CD4-positive, alpha-beta T cell treated with Interleukin-17A for 1 hour (primary cell): ENCODE measurements at places on chromosomes 7 and 10.

DNA sequence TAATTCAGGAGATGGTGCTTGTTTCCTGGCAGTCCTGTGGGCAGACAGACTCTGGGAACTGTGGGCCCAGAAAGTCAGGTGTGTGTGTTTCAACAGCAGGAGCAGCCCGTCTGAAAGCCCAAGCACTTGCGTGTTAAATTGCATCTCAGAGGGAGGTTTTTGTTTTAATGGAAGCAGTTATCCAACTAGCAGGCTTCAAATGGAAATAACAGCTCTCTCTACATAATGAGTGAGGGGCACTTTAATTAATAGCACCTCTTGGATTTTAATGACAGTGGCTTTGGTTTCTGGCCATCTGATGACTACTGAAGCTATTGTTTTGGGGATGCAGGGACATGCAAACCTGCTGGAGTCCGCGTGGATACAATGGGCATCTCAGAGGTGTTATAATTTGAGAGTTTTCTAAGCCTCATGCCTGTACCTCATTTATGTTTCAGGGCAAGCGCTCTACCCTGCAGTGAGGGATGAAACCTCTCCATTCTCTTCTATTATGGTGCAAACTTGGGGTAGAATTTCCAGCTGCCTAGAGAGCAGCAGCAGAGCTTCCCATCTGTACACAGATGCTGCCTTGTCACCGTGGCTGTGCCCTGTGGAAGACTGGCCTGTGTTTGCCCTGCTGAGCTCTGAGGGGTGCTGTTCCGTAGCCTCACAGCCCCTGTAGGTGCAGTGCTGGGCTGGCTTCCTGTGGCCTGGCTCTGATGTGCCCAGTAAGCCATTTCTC lies 206.6 kb upstream of the GPR26 start:
- DNase-seq: no peak

DNA sequence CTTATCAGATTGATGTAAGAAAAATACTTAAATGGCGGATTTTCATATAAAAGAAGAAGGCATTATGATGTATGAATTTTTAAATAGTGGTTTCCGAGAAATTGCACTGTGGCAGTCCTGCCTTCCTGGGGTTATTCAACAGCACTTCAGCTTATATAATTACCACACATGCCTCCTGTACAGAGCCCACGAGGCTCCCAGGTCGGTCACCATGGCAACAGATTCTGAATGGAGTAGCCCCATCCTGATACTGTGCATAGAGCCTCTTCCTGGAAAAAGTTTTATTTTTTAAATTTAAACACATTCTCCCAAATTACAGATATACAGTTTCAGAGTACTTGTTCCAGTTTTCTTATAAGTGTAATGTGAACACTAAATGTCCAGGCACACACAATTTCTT lies 15.9 kb upstream of the ASB4 start:
- DNase-seq: no peak

DNA sequence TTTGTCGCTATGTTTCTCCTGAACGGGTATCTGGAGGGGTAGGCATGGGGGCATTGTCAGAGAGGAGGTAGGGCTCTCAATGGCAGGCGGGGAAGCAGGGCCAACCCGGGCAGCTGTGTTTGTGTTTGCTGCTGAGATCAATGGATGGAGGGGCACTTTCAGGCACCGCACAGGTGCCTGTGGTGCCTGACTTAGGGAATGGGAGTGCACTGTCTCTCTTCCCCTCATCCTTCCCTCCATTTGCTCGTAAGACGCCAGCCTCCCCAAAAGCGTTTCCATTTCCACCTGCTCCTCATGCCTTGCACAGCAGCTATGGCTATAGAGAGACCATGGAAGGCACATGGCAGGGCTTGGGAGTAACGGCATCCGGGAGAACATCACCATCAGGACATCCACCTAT lies 615.9 kb upstream of the FOXK1 start:
- DNase-seq: no peak

GRCh38 chr10:84510121-84510520 lies 181.7 kb downstream of the CCSER2 start:
- DNase-seq: no peak

- DNase-seq: no peak
These were observed 926.0 kb upstream of the C7orf33 start for GRCh38 chr7:147664541-147664940.

DNA sequence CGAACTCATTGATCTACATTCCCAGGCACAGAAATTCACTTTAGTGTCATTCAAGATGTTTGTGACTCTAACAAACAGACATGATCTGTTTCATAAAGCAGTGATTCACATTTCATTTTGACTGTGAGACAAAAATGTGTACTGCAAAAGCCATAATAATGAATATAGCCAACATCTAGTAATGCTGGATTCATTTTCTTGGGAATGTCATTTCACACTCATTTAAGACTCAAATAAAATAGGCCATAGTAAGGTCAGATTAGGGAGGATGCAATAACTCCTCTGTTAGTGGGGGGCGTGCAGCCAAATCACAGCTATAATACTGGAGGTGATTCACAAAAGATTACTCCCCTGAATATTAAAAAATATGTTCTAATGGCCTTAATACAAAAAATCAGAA lies 566.6 kb upstream of the ZWINT start:
- DNase-seq: no peak

DNA sequence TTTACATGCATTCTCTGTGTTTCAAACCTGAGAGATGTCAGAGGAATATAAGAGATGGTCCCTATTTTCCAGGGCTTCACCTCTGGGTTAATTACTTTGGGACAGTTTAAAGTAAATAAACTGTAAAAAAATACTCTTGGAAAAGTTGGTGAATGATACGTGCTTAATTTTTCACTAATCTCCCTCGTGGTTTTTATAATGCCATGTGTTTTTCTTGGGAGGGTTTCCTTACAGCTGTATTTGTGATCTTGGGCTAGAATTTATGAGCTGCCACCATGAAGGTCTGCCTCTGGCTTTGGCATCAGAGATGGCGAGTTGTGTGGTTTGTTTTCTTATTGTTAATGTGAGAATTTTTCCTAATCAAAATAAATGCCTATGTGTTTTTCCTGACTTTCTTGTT lies 322.5 kb downstream of the AUTS2 start:
- no peak for DNase-seq

GRCh38 chr7:36939816-36940215 lies 215.5 kb upstream of the AOAH start:
- no peak for DNase-seq

DNA sequence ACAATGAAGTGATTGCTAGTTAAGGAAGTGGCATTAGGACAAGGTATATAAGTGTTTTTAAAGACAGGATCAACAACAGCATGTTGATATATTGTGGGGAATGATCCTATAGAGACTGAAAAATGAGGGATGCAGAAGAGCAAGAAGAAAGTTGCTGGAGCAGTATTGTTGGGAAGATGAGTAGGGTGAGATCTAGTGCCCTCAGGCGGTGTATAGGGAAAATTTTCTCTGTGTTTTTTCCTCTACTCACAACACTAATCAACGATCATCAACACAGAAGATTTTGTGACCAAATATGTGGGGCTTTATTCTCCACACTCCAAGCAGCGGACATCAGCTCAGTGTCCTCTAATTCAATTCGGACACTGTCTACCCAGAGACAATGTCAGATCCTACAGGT lies 9.6 kb upstream of the PTTG1IP2 start:
- no peak for DNase-seq

GRCh38 chr10:90276894-90277475 lies 575.6 kb downstream of the KIF20B start:
- DNase-seq: no peak

DNA sequence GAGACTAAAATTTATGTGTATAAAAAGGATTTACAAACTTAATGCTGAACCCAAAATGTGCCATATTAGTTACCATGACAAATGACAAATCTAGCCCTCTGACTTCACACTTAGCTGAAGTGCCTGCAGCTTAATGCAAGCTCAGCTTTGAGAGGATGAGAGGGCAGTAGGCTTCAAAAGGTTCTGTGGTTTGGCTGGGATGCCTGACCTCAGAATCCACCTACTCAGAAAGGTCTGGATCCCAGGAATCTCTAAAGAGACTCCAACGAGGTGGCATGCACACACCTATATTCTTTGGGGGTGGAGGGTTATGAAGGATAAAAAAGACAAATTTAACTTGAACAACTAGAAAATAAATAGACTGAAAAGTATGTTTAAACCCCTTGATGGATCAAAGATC lies 213.4 kb downstream of the TAX1BP1 start:
- no peak for DNase-seq

DNA sequence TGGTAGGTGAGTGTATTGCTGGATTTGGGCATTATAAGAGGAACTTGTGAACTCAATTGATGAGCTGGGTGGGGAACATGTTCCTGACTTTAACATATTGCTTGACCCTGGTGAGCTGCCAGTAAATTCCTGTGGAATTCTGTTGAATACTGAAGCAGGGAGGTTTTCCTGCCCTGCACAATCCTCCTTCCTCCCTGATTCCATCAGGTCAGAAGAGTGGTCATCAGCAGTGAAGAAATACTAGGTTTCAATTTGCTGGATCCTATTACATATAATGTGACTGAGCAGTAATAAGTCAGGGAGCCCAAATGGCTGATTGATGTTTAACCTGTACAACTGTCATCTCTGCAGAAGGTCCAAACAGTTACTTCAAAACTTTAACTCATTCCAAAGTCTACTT lies 581.2 kb downstream of the SUGCT start:
- no peak for DNase-seq
